AG20443 (cell line): ENCODE measurements at places on chromosomes 13 and 19.

GRCh38 chr13:33109271-33109697 lies 93.1 kb downstream of the KL start:
- no peak for DNase-seq

- no peak for DNase-seq
Measured at GRCh38 chr19:47097396-47098201, 16.0 kb downstream of the ZC3H4 start.

- peak; percentile 41 for DNase-seq
Measured at GRCh38 chr19:1133471-1133929, 29.7 kb downstream of the GPX4 start.

- no peak for DNase-seq
Measured at GRCh38 chr13:80069374-80069773, 271.6 kb downstream of the SPRY2 start.

DNA sequence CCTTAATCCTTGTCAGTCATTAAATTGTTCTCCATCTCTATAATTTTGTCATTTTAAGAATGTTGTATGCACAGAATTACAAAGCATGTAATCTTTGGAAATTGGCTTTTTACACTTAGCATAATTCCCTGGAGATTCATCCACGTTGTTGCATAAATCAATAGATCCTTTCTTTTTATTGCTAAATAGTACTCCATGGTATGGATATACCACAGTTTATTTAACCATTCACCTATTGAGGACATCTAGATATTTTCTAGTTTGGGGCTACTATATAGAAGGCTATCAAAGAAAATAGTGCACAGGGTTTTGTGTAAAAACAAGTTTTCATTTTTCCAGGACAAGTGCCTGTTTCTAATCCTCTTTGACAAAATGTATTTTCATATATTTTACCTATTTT lies 523.6 kb upstream of the KLF12 start:
- no peak for DNase-seq

DNA sequence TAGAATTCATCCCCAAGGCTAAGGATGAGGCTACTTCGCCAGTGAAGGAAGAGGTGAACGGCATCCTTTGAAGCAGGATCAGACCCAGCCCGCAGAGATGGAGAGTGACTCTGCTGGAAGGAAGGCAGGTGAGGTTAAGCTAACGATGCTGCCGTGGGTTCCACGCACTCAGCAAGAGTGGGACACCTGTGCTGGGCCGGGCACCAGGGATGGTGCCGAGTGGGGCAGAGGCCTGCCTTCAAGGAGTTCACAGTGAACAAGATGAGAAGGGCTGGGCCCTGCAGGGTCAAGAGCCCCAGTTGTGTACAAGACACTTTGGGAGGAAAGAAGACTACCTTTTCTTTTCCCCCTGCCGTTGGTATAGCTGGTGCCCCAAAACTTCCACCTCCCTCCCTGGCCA lies 606.6 kb downstream of the LIG4 start:
- DNase-seq, result no peak

DNA sequence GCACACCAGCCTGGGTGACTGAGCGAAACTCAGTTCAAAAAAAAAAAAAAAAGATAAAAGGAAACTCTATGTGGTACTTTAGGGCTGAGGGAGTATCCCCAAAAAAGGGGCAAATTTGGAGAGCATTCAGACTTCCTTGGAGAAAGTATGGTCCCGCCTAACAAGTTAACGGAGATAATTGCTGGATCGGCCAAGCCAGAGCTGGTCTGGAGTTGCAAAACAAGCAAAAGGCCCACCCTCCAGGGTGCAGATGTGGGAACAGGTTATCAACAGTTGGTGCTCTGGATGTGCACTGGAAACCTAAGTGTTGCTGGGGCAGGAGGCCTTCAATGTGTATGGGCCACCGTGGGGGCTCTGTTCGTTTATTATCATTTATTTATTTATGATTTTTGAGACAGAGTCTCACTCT lies 2.8 kb downstream of the IQCN start:
- DNase-seq, result no peak

DNA sequence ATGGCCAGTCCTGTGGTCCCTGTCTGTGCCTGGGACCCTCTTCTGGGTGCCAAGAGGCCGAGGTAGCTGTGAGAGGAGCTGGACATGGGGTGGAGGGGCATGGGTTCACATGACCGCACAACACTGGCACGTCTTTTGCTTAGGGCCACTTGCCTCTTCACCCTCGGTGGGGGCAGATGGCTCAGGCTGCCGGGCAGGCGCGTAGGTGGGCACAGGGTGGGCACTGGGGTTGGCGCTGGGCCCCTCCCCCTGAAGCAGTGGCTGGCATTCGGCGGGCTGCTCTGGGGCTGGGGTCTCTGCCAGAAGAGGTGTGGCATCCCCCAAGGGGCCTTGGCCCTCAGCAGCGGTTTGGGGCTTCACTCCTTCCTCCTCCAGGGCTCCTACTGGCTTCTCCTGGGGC lies 8.4 kb downstream of the PALM3 start:
- peak; percentile 2 for DNase-seq

GRCh38 chr13:29067306-29067945 lies 247.3 kb downstream of the MTUS2 start:
- no peak for DNase-seq

DNA sequence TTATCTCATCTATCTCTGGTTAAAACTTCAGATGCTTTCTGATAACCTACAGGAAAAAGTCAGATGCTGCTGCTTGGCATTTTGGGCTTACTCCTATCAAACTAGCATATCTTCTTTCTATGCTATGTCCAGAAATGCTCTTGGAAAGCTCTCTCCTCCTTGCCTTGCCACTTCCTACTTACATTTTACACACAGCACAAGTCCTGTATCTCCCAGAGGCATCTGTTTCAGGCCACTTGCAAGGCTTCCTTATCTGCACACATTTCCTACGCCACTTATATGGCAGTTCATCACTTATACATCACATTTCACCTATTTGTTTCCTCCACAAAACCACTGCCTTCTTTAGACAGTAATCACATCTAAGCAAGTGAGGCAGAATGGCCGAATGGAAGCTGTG lies 220.3 kb downstream of the DNAJC15 start:
- DNase-seq, result no peak

DNA sequence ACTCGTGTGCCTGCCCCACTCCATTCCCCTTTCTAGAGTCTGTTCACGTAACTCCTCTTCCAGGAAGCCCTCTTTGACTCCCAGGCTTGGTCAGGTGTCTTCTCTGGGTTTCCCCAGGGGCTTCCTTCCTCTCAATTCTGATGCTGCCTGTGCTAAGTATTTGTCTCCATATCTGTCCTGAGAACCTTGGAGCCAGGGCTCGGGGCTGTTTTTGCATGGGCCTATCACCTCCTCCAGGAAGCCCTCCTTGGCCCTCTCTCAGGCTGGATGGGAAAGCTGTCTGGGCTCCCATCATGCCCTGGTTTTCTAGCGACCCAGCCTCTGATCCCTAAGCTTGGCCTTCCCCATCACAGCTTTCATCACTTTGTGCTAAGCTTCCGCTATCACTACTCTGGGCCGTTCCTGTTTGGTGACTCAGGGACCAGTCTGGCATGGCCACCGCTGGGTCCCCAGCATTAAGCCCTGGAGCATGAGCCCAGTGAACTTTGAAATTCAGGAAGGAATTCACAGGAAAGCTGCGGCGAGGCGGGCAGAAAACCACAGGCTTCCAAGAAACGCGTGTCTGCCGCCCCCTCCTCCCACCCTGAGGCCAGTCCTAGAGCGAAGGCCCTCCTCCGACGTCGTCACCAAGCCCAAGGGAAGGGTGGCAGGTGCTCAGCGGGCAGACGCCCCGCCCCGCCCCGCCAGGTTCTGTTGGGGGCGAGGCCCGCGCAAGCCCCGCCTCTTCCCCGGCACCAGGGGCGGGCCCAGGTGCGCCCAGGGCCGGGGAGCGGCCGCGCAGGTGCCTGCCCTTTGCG lies 486 bp upstream of the SPINT2 start:
- peak; percentile 78 for DNase-seq

DNA sequence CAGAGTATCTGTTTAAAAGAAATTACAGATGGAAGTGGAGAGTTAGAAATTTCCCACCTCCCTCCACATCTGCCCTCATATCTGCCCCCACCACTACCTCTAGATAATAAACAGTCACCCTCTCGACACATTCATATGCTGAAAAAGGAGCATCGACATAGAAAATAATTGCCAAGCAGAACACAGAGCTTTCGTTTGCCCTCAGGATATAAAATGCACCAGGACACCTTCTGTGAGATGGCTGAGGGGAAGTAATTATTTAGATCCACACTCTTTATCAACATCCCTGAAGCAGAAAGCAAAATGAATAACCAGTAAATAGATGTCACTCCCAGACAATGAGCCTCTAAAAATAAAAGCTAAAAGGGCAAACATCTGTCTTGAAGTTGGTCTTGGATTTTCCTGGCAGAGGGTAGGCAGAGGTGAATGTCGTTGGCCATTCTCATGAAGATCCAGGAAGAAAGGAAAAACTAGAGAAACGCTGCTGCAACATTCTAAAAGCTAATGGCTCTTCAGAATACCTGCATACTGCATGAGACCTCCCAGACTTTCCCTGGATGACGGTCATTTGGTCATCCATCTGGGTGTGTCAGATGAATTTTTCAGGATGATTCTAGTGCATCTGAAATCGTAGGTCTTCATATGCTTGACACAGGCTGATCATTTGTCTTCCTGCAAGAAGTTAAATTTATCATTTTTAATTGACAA lies 527.5 kb downstream of the RFC3 start:
- DNase-seq, result no peak

DNA sequence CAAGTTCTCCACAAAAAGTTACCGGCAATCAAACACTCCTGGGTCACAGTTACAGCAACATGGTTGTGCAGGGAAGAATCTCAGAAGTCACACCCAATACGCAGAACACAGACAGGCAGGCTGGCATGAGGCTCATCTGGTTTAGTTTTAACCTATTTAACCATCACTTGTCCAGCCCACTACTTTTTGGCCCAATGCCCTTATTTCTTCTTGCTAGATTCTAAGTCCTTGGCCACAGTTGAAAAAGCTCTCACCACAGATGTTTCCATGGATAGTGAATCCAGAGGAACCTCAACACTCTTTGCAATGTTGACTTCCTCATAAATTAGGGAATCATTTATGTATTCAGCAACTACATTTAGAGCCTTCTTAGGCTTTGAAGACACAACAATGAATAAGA lies 50.7 kb upstream of the FNDC3A start:
- DNase-seq, result no peak

DNA sequence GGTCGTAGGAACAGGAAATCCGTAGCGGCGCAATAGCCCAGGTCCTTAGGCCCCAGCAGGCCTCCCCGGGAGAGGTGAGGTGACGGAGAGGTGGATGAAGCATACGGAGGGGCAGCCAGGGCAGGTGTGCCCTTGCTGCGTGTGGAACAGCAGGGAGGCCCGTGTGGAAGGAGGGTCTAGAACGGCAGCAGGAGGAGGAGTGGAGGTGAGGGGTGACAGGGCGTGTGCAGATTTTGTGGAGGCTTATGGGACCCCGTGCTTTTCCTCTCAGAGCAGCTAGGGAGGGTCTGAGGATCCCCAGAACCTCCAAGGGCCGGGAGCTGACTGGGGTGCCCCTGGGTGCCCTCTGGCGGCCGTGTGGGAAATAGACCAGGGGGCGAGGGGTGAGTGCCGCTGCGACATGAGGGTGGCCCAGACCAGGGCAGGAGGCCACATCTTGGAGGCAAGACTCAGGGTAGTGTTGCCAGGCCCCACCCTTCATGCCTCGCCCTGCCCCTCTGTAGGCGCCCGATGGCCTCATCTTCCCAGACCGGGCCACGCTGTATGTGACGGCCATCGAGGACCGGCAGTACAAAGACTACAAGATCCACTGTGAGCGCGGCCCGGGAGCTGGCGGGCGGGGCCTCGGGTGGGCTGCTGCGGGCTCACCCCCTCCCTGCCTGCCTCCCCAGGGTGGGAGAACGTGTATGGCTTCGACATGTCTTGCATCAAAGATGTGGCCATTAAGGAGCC lies 5.0 kb upstream of the ADM5 start:
- DNase-seq, result peak; percentile 37

DNA sequence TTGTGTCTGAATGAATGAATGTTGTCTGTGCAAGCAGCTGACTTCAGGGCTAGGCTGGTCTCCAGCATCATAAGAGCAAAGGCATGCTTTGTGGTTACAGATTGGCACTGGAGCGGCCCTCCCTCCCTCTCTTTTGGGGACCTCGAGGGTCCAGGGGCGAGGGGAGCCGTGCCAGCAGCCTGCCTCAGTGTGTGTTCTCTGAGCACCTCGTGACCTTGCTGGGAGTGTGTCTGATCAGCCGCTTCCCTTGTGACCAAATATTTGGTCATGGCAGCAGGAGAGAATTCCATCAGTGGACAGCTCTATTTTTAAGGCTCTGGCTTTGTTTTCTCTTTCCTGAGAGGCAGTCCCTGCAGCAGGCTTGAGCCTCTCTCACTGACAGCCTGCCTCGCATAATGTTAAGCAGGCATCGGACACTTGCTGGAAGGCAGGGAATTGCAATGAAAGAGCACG lies 329.7 kb downstream of the UQCRFS1 start:
- peak; percentile 75 for DNase-seq

DNA sequence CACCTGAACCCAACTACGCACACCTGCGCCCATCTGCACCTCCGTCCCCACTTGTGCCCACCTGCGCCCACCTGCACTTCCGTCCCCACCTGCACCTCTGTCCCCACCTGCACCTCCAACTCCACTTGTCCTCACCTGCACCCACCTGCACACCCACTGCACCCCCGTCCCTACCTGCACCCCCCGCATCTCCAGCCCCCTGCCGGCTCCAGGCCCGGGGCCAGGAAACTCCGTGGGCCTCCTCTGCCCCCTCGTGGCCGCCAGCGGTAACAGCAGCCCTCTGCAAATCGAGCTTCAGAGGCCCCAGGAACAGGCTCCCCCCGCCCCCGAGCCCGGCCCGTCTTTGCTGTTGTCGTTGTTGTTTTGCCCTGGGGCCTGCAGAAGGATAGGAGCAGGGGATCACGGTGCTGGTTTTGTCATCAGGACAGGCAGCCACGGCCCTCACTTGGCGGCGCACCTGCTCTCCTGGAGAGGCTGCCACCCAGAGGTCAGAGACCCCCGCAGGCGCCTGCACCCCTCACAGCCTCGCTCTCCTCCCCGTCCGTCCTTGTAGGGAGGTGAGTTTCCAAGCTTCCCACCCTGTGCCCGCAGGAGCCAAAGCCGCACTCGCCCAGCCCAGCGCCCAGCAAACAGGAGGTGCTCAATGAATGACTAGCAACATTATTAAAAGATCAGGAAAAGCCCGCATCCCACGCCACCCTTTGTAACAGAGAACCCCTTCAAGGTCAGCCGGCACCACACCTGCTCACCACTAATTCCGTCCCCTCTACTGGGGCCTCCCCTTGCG lies 65.4 kb downstream of the GNG7 start:
- peak; percentile 88 for DNase-seq

GRCh38 chr13:114049626-114050101 lies 75.8 kb upstream of the C13orf46 start:
- DNase-seq, result no peak

GRCh38 chr13:40629678-40630384 lies 36.6 kb downstream of the FOXO1 start:
- no peak for DNase-seq

- peak; percentile 75 for DNase-seq
Measured at GRCh38 chr13:22925881-22926747, 254.7 kb upstream of the SGCG start.

- peak; percentile 42 for DNase-seq
Measured at GRCh38 chr19:23070353-23071146, 46.3 kb upstream of the ZNF730 start.

GRCh38 chr19:28614634-28615545 lies 598.1 kb downstream of the UQCRFS1 start:
- DNase-seq, result no peak
